ENCODE measurements at places on chromosomes 6 and 20.

- DNase-seq: no peak
Observed at GRCh38 chr20:31488115-31488514, 13.0 kb downstream of the REM1 start.

- no peak for DNase-seq
Observed at GRCh38 chr20:38228436-38228835, 32.1 kb downstream of the KIAA1755 start.

DNA sequence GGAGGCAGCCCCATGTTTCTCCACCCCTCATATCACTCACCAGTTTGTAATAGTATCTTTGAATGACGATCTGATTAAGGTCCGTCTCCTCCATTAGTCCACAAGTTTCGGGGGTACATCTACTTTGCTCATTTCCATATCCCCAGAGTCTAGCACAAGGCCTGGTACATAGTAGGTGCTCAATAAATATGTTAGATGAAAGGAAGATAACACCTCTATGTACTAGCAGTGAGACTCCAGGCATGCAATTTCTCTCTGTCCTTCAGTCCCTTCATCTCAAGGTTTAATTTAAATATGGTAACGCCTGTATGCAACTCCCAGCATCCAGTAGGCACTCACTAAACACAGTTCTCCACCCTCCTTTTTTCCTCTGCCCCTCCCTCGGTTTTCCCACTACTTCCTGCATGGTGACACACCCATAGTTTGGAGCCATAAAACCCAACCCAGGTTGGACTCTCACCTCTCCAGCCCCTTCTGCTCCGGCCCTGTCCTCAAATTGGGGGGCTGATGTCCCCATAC lies 461 bp upstream of the HNF4A start:
- DNase-seq: no peak

- DNase-seq: no peak
Observed at GRCh38 chr6:18676548-18676947, 289.4 kb downstream of the RNF144B start.

GRCh38 chr20:63791497-63792156 lies 39.4 kb downstream of the ZBTB46 start:
- no peak for DNase-seq

- peak; percentile 74 for DNase-seq
Observed at GRCh38 chr20:35773154-35773751, 1.4 kb downstream of the PHF20 start.

- DNase-seq: no peak
Observed at GRCh38 chr20:2237059-2237458, 58.7 kb upstream of the TGM3 start.

- no peak for DNase-seq
Observed at GRCh38 chr20:53918949-53919361, 151.4 kb downstream of the BCAS1 start.

- no peak for DNase-seq
Observed at GRCh38 chr6:110557199-110557598, 80.8 kb upstream of the SLC22A16 start.

DNA sequence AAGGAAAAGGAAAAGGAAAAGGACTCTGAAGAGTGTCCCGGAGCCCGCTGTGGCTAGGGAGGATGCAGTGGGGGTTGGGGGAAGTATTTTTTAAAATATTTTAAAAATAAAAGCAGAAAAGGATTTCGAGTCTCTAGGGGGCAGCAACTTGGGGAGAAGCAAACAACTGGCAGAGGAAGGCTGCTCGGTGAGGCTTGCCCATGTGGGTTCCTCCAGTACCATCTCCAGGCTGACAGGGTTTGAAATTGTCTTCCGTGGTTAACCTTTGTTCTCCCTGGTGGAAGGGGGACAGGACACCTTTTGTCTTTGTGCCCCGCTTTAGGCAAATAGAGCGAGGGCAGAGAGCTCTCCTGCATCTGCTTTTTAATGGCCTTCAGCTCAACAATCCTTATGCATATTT lies 60.4 kb upstream of the SNX9 start:
- DNase-seq: peak; percentile 26

- DNase-seq: no peak
Observed at GRCh38 chr6:75396005-75396800, 97.4 kb downstream of the FILIP1 start.

- DNase-seq: no peak
Observed at GRCh38 chr6:144955859-144956258, 670.7 kb downstream of the UTRN start.

DNA sequence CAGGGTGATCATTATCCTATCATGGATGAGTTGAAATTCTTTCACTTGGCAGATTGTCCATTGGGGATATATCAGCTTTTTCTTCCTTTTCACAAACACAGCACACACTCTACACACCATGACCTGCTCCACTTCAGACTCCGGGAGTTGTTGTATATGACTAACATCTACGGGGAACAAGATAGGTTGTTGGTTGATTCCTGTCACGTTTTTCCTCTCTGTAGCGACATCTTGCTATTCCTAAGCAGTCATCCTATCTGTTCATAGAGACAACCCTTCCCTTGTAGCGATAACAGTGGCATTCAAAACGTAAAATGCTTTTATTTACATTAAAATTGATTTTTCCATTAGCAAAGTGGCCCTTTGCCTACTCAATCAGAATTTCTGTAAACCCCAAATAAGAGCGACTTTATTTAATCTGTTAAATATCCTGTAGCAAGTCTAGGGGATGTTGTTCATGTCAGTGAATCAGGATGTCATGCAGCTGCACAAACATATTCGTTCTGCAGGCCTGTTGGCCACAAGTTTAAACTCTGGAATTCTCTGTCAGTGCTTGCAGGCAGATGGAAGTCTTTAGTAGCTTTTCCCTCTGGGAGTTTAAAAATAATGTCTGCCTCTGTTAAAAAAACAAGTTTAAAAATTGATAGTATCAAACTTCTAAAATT lies 23.1 kb downstream of the PHACTR2 start:
- no peak for DNase-seq

- no peak for DNase-seq
Observed at GRCh38 chr6:122788208-122788607, 850 bp upstream of the SMPDL3A start.

GRCh38 chr6:106511288-106512047 lies 117.8 kb downstream of the RTN4IP1 start:
- peak; percentile 40 for DNase-seq

- peak; percentile 39 for DNase-seq
Observed at GRCh38 chr20:59006864-59007664, at the start of gene CTSZ. CTSZ (minus strand) TSS chr20:59007254; CDS start chr20:59007128, 126 bp downstream.

GRCh38 chr6:38155144-38155543 lies 335.6 kb downstream of the ZFAND3 start:
- DNase-seq: no peak

- no peak for DNase-seq
Observed at GRCh38 chr20:62540504-62540903, 64.7 kb upstream of the GATA5 start.

- DNase-seq: no peak
Observed at GRCh38 chr6:170049641-170050561, 241.0 kb downstream of the DLL1 start.

GRCh38 chr6:149840345-149841075 lies 23.6 kb downstream of the LRP11 start:
- peak; percentile 40 for DNase-seq
